ENCODE measurements at places on chromosomes 7 and 10.

DNA sequence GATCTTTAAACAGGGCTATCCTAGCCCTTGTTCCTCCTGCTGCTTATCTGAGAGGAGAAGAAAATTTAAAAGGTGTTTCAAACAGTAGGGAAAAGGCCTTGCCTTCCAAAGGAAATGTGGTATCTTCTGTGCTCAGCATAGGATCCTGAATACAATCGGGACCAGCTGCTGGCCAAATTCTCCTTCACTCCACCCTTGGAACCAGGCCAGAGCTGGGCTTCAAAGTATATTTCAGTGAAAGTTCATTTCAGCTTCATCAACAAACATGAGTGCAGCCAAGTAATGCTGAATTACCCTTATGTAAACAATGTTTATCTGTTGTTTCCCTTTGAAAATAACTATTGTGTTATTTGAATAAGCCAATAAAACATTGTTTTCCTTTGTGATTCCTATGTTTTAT lies 146.5 kb upstream of the MEOX2 start:
- no peak for DNase-seq

DNA sequence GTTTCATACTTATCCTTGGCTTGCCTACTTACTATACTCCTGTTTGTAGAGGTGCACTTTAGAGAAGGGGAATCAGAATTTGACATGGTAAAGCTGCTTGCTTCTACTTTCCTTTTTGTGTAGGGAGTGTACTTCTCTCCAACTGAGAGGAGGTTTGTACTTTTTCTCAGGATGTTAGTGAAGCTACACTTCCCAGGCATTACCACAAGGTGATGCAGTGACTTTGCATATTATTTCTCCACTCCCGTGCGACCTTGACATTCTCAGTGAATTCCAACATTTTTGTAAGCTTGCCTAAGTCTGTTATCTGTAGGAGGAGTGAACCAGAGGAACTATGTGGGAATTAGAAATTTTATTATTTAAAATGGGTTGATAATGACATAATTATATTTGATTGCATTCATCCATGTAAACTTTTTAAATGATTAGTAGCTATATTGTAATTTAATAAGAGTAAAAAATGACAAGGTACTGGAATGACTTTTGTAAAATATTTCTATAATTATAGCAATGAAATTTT lies 5.2 kb downstream of the TAX1BP1 start:
- peak; percentile 74 for DNase-seq

- peak; percentile 35 for DNase-seq
These were observed 12.8 kb downstream of the CPXM2 start for GRCh38 chr10:123878666-123879303.

- DNase-seq = no peak
These were observed 102.4 kb downstream of the SLIT1 start for GRCh38 chr10:97083228-97083829.

DNA sequence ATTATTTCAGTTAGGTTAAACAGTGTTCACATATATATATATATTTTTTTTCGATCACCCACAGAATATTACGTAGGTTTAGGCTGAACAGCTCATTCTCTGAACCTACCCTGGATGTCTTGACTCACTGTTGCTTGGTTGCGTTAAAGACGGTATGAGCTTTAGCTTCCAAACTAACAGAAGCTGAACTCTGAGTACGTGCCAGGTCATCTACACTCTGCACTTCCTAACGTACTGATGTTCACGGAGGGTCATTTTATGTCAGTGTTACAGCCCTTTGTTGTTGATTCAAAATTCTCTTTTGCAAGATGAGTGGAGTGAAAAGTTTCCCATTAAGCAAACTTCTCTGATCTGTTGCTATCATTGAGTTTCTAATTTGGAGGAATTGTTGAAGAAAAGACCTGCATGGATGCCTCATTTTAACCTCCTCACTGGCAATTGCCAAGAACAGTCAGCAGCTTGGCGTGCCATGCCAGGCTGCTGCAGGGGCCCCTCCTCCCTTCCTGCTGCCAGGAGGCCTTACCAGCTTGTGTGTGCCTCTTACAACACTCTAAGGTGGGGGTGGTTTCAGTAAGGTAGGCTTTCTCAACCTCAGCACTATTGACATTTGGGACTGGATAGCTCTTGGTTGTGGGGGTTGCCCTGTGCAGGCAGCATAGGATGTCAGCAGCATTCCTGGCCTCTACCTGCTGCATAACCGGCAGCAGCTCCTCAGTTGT lies 44.3 kb downstream of the INSYN2A start:
- peak; percentile 67 for DNase-seq

- DNase-seq = no peak
These were observed 1.4 kb downstream of the KIN start for GRCh38 chr10:7786430-7786829.

DNA sequence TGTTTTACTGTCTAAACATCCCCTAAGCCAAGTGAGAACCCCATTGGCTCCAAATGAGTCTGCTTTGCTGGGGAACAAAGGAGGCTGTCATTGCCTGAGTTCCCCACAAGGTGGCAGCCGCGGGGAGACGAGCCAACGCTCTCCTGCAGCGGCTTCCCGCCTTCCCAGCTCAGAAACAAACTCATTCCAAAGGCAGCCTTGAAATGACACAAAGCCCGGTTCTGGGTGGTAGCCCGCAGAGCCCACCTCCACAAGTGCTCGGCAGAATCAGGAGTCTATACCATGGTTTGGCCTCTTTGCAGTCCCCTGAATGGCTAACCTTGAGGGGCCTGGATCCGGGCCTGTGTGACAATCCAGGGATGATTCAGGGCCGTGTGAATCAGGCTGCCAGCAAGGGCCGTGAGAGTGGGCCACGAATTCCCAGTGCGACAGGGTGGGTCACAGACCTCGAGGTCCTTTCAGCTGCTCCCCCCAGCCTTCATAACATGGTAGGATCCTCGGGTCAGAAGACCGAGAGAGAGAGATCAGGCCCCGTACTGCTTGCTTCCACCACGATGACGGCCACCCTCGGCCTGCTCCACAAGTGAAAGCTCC lies 79.7 kb downstream of the DLG5 start:
- DNase-seq = peak; percentile 66

DNA sequence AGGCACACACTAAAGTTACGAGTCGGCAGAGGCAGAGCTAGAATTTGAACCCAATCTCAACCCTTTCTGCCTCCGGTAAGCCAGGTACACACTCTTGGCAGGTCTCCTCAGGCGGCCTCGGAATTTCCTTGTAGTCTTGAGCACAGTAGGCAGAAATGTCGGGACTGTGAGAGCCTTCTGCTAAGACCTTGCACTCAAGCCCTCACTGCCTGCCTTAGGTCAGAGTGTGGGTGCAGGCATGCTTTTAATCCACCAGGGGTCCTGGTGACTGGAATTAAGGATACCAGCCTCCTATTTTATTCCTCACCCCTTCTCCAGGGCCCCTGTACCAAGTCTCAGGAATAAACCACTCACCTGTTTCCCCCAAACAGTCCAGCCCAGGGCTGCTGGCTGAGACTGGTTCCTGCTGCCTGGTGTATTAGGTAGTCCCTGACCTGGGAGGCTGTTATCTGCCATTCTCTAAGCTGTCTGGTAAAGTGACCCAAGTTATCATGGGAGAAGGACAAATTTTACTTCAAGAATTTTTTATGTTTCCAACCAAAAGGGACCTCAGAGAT lies 855 bp downstream of the ATP6V1F start:
- DNase-seq = peak; percentile 80

DNA sequence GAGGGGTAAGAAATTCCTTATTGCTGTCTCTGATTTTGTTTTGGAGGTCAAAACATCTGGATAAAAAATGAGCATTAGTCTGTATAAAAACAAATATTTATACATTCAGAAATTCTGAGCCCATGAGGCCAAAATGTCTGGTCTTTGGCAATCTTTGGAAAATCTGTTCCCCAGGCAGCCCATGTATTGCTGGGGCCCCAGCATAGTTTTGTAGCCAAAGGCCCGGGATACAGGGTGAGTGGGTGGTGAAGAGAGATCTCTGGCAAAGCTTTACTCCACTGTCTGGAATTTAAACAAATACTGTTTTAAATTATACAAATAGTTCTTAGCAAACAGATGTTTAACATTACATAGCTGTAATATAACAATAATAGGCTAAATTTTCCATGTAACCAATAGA lies 134.7 kb upstream of the GALNT17 start:
- no peak for DNase-seq

- no peak for DNase-seq
These were observed 323.3 kb upstream of the LRRN3 start for GRCh38 chr7:110767550-110768110.

DNA sequence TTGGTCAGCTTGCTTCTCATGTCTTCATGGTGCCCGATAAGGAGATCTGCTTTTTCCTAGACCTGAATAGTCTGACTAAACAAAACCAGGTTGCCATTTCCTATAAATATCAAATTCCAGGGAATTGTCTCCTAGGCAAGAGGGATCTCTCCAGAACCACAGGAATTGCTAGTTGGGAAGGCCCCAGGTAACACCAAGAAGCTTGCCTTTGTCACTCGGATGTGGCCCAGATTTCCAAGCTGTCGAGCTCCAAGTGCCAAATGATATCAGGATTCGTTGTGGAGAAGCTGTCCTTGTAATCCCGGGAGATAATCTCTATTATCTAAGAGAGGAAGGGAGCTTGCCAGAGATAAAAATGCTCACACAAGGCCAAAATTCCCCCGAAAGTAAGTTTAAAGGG lies 1288.5 kb upstream of the AUTS2 start:
- DNase-seq = no peak

DNA sequence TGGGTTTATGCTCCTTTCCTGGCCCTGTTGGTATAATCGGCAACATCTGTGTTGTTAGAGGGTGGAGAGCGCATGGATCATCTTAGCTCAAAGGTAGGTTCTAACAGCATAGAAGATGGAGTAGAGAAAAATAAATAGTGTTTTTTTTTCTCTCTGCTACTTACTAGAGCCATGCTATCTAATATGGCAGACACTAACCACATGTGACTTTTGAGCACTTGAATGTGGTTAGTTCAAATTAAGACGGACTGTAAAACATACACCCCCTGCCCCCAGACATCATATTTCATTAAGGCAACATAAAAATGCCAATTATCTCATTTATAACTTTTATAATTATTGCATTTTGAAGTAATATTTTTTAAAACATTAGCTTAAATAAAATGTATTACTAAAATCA lies 525.1 kb downstream of the KIF20B start:
- DNase-seq = no peak

- no peak for DNase-seq
These were observed 30.9 kb downstream of the MAD1L1 start for GRCh38 chr7:2201686-2202360.

DNA sequence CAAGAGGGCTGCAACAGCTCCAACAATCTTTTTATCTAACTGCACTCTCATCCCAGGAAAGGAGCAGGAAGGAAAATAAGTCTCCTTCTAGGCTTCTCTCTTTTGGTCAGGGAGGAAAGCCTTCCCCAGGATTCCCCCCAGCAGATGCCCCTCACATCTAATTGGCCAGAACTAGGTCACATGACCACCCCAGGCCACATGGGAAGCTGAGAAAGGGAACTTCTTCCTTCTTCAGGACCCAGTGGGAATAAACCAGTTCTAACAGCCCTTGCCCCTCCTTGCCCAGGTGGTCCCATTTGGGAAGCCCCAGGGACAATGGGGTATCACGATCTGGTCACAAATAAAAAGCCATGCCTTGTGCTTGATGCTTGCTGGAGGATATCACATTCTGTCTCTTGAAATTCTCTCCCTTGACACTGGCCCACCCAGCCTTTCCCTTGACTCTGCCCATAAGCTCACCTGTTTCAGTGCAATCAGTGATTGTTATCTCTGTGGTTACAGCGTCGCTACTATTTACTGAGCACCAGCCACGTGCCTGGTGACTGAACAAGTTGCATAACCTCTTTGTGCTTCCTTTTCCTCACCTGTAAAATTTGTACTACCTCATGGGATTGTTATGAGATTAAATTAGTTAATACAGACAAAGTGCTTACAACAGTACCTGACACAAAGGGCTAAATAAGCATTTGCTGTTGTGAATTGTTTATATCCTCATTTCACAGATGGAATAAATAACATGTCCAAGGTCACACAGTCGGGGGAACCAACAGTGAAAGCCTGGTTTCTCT lies 9.0 kb upstream of the TACR2 start:
- peak; percentile 61 for DNase-seq

DNA sequence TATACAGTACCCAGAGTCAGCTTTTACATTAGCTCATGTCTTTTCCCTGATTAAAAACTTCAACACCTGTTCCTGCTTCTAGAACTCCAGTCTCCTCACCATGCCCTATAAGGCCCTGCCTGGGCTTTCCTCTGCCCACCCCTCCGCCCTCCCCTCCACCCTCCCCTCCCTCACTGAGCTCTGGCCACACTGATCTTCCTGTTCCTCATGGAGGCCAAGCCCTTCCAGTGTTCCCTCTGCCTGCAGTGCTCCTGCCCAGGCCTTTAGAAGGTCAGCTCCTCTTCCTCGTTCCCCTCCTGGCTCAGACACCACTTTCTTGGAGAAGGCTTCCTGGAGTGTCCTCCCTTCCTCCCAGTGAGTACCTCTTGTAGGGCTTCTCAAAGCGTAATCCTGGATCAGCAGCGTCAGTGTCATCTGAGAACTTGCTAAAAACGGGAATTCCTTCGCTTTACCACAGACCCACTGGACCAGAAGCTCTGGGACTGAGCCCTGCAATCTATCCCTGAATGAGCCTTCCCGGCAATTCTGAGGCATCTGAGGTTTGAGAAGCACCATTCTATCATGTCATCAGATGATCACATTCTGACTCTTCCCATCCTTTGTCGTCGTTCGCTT lies 3.7 kb downstream of the PDZD7 start:
- DNase-seq = no peak

GRCh38 chr7:38686888-38687287 lies 55.7 kb upstream of the AMPH start:
- no peak for DNase-seq

DNA sequence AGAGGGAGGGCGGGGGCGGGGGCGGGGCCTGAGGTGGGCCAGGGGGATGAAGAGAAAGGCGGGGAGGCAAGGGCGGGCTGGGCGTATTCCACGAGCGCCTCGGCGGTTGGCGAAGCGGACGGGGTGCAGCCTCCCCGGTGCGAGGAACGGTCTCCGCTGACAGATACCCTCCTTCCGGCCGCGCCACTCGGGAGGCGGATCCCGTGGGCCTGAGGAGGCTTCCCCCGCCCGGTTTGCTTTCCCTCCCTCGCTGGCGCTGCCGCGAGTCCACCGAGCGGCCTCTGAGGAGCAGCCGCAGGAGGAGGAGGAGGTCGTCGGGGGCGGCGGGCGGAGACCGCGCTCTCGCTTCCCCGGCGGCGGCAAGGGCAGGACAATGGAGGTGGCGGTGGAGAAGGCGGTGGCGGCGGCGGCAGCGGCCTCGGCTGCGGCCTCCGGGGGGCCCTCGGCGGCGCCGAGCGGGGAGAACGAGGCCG lies at the start of gene TRIM24:
TRIM24 (plus strand) TSS at position 84 of the 473 bp plus-strand sequence; CDS start at position 374, 290 bp downstream.
- DNase-seq = peak; percentile 98

DNA sequence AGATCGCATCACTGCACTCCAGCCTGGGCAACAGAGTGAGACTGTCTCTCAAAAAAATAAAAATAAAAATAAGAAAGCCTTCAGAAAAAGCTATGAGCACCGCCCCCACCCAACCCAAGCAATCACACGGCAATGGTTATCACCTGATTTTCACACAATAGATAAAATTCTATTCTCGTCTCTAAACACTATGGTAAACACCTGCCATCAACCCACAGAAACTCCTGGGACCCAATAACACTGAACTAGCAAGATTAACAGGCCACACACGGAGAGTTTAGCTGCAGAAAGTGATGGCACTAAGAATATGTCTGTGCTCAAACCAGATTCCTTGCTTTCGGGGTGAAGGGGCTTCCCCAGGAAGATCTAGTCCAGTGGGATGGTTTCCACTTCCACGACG lies 173.8 kb downstream of the DIP2C start:
- no peak for DNase-seq

Data from kidney tubule cell (primary cell).